Cerebellar nuclear complex (tissue), 1 donor: ENCODE measurements at places on chromosomes 1 and 21.

DNA sequence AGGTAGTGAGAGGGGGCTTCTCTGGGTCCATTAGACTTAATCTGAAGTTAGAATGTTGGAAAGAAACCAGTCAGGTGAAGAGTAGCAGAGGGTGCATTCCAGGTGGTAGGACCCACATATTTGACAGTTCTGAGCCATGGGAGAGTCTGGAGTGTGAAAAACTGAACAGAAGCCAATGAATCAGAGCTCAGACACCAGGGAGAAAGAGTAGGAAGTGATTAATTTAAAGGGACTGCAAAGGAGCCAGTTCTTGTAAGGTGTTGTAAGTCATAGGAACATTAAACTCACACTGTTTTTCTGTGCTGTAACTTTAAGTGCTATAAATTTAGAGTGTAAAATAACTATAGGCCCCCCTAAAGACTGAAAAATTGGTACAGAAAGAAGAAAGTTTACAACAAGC lies 5.9 kb upstream of the DHX9 start:
- no peak for DNase-seq

GRCh38 chr1:30638811-30639210 lies 84.6 kb downstream of the MATN1 start:
- DNase-seq: no peak

- DNase-seq: no peak
Observed at GRCh38 chr21:43269440-43269839, 100.6 kb downstream of the CRYAA start.

GRCh38 chr1:201059401-201059800 lies 35.9 kb upstream of the KIF21B start:
- DNase-seq: no peak

GRCh38 chr21:36388835-36389234 lies 3.6 kb downstream of the CHAF1B start:
- DNase-seq: no peak

GRCh38 chr1:60088620-60089155 lies 15.1 kb upstream of the C1orf87 start:
- DNase-seq: no peak

DNA sequence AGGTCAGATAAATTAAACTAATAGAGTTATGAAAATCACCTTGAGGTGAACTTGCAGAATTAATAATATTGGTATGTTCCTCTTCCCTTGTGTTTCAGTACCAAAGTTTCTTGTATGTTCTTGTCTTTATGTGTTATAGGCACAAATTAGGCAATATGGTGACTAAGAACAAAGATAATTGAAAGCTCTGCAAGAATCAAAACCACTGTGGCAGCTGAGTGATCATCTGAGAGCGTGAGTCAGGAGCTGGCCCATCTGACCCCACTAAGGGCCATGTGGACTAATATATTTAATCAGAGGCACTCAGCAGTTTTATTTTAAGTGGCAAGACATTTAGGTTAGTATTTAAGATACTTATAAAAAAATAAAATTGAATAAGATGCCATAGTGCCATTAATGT lies 12.8 kb upstream of the CASQ2 start:
- DNase-seq: no peak

- DNase-seq: no peak
Observed at GRCh38 chr1:11514366-11514765, 35.4 kb downstream of the DISP3 start.

DNA sequence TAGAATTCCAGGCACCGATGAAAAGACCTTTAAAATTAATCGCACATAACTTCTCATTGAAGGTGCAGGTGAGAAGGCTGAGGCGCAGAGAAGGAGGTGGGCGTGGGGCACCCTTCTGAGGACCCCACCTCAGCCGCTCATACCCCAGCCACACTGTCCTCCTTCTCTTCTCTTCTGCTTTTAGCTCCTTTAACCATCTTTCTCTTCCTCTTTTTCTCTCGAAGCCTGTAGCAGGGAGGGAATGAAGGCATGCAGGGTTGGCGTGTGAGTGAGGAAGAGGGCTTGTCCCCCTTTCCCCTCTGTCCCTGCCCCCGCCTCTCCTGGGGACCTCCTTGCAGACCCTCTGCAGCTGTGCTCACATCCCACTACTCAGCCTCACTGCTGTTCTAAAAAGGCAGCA lies 57.8 kb upstream of the CACNA1E start:
- no peak for DNase-seq

- no peak for DNase-seq
Observed at GRCh38 chr1:34167389-34167788, 2.4 kb upstream of the CSMD2 start.

DNA sequence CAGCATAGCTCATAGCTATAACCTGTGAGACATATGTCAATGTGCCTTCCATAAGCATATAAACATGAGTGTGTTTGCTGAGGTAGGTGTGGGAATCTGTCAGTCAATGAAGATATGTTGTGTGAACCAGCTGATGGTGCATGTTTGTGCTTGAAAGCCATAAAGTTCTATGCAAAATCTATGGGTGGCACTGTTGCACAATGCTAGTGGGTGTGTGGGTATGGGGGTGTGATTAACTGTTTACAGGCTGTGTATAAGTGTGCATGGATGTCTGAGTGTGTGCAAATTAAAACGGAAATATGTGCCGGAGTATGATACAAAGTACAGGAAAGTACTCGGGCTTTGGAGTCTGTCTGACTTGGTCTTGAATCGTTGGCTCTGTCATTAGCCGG lies 1.0 kb upstream of the ATP2B4 start:
- DNase-seq: no peak
